ENCODE measurements at places on chromosomes 1 and 21.

DNA sequence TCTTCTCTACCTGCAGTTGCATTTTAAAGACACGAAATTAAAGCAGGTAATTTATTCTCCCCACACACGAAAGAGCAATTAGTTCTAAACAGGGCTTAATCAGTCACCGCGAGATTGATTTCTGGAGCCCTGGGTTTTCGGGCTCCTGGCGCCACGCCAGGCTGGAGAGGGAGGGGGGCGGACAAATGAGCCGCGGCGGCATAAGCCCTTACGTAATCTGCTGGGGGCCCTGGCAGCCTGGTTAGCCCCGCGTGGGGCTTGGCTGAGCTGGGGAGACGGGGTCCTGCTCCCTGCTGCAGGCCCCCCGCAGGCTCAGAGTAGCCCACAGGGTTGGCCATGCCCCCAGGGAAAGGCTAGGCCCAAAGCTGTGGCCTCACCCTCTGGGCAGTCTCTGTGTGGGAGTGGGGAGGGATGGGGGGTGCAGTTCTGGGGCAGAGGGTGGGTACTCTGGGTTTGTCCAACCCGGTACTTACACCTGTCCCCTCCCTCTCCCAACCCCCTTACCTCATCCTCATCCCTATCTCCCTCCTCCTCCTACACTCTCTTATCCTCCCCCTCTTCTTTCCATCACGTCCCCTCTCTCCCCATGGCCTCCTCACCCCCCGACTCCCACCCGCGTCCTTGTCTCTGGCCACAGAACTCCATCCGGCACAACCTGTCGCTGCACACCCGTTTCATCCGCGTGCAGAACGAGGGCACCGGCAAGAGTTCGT, 19.9 kb downstream of the FOXO6 start:
- DNase-seq: no peak

DNA sequence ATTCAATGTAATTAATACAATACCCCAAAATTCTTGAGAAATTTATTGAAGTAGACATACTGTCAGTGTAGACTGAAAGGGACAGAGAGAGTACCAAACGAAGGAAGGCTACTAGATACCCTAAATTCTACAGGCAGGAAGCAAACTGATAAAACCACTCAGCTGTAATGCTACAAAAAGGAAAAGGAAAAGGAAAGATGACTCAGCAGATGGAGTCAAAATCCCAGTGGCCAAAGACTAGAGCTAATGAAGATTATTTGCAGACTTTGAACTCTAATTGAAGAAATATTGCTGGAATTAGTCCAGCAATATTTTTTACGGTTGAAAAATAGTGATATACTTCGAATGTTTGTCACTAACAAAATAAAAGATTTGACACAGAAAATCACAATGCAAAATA, 671.9 kb downstream of the BRINP3 start:
- DNase-seq: no peak

DNA sequence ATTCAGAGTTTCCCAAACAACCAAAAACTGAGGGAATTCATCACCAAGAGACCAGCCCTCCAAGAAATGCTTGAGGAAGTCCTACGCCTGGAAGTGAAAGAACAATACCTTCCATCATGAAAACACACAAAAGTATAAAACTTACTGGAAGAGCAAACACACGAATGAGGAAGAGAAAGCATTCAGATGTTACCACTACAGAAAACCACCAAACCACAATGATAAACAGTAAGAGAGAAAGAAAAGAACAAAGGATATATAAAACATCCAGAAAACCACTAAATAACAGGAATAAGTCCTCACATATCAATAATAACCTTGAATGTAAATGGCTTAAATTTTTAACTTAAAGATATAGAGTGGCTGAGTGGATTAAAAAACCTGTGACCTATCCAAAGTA, 58.5 kb upstream of the BCL10 start:
- DNase-seq: no peak

- DNase-seq: no peak
Measured at GRCh38 chr1:53521924-53522552, 62.8 kb downstream of the DMRTB1 start.

DNA sequence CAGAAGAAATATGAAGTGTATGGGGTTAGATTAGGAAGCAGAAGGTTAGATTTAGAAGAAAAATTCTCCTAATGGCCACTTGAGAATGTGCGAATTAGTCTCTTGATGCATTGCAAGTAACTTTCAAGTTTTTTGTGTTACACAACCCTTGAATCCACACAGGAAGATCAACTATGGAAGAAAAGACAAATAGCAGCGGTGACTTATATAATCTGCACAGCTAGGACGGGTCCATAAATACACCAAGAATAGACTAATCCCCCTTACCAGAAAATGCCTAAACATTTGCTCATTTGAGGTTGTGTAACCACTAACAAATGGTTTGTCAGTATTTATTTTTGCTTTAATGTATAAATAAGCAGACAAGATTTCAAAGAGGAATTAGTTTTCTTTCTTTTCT, 182.6 kb downstream of the TGFB2 start:
- DNase-seq: no peak

- no peak for DNase-seq
Measured at GRCh38 chr1:150793221-150793620, 14.8 kb downstream of the CTSK start.

- peak; percentile 37 for DNase-seq
Measured at GRCh38 chr1:7975212-7975865, 13.8 kb downstream of the PARK7 start.

GRCh38 chr1:167369933-167370332, 148.4 kb downstream of the CD247 start:
- no peak for DNase-seq

- DNase-seq: no peak
Measured at GRCh38 chr1:4526747-4527146, 127.7 kb upstream of the AJAP1 start.

DNA sequence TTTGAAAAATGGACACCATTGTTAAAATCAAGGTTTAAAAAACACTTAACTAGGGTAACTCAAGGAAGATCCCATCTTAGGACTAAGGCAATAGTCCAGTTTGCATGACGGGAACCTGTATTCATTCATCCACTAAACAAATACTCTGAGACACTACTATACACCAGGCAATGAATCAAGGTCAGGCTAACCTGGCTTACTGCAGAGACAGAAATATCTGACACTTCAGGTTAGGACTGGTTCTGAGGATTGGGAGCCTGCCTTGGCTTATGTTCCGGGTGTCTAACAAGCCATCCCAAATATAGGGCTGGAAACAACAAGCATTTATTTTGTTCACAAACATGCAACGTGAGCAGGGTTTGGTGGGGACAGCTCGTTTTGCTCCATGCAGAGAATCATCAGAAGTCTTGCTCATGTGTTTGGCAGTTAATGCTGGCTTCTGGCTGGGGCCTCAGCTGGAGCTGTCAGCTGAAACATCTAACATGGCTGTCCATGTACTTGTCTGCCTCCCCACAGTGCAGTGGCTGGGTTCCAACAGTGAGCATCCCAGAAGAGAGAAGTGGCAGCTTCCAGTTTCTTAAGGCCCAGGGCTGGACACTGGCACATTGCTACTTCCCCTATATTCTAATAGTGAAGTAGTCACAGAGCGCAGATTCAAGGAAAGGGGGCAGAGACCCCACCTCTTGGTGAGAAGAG, 37.0 kb upstream of the CAMK1G start:
- no peak for DNase-seq

DNA sequence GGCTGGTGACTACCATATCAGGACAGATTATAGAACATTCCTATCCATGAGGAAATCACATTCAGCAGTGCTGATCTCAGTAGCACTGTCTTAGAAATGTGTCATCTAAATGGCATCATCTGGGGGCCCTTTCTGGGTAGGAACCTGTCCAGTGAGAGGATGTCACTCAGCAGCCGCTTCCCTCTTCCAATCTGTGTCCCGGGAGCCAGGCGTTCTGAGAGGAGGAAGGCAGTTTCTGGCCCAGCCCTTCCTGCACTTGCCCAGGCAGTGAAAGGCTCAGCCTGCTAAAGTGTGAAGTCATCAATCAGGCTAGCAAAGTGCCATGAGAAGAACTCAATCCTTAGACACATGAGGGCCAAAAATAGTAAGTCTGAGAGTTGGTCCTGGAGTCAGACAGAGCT, 25.6 kb downstream of the RAB4A start:
- no peak for DNase-seq

DNA sequence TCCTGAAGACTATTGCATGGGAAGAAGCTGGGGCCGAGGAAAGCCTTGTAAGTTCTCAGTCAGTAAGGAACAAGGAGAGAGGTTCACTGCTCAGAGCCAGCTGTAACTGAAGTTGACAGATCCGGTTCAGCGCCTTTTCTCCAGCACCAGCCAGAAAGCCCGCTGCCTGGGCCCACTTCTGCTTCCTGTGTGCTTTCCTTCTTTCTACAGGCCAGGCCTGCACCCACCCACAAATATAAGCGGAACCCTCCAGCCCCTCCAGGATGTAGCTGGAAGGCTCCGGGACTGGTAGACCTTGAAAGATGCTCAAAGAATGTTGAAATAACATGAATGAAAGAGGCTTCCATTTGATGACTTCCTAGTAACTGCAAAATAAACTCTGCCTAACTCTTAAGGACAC, 38.8 kb downstream of the PARP1 start:
- no peak for DNase-seq

DNA sequence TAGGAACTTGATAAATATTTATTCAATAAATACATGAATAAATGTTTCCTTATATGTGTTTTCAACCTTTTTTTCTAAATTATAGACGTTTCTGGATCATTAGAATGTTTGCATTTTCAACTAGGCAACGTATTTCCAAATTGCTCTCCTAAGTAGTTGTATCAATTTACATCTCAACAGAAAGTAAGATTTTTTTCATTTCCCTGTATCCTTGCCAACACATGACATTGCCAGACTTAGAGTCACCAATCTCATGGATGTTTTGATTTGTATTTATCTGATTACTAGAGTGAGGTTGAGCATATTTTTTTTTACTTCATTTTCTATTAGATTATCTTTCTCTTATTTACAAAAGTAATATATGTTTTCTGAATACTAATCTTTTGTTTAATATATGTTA, 22.2 kb upstream of the SMG7 start:
- no peak for DNase-seq

DNA sequence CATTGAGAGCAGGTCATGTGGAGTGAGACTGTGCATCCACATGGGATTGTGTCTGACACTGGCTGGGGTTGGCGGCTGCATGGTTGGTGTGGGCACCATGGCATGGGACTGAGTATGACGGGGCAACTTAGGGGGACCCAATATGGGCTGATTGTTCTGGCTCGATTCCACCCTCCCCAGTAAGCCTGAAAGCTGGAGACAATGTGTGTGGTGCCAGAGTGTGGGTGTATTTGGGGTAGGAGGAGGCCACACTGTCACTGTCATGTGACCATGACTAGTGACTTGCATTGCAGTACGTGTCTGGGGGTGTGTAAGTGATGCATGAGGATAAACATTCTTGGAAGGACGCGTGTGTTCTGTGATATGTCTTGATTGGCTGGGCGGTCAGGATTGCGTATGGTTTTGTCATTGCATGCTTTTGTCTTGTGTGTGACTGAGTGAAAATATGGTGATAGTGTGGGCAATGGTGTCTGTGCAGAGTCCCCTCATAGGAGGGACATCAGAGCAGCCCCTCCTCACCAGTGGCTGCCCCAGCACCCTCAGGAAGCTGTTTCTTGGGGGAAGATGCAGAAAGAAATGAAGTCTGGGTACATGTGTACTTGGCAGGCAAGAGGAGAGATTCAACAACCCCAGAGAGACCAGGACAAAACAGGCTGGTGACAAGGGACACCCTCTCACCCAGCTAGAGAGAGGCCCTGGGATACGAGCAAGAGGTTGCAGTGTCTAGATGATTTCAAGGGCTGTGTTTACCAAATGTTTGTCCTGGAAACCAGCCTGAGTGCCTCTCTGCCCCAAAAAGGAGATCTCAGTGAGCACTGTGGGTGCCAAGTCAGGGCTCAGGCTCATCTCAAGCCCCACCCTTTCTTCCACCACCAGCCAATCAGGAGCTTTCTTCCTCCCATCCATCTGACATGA, 36.3 kb downstream of the SDC3 start:
- no peak for DNase-seq

Measured in CD4-positive, alpha-beta T cell treated with Interleukin-17A for 1 hour (primary cell).